BE2C (cell line): ENCODE measurements at places on chromosomes 6 and 20.
A peak's percentile ranks its signal among the peaks of the same experiment; 100 is the strongest.

GRCh38 chr20:21228511-21228910 is 74.6 kb upstream of the XRN2 start:
- DNase-seq, result no peak

DNA sequence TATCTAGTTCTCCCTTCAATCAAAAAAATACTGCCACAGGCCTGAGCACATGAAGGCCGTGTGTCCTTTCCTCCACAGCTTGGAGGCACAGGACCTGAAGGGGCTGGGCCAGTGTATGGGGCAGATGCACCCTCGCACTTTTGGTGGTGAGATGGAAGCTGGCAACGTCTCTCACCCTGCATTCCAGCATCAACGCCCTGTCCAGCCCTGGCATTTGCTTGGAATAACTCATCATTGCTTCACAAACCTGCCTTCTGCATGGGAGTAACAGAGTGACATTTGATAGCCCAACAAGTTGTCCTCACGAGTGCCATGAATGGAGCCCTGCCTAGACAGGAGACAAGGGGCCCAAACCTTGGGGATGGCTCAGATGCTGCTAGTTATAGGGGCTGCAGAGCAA is 257.9 kb downstream of the SMOC2 start:
- no peak for DNase-seq

GRCh38 chr20:40617594-40617993 is 71.4 kb downstream of the MAFB start:
- DNase-seq, result no peak

GRCh38 chr20:11546939-11547338 is 370.8 kb upstream of the BTBD3 start:
- DNase-seq, result no peak

GRCh38 chr20:22430746-22431168 is 153.6 kb downstream of the FOXA2 start:
- DNase-seq, result no peak

DNA sequence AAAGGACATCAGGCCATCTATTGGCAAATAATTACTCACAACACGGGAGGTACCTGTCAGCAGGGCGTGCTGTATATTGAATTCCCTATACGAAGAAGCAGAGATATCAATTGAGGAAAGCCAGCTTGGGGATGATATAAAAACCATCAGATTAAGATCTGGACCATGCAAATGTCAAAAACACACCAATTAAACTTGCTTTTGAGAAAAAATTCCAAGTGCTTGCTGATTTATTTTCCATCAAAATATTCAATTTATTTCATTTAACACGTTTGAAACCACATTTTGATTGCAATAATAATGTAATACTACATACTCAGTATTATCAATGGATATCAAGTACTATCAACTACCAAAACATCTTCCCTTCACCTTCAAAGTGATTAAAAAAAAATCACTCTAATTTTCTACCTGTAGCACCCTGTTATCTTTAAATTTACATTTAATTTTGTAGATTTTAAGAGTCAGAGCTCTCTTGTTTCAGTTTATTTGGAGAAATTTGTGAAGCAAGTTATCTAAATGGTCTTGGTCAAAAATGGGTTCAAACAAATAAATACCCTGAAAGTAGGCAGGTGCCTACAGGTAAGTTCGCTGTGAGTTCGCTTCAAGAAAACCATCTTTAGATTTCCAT is 6.8 kb upstream of the TBX18 start:
- DNase-seq, result no peak

DNA sequence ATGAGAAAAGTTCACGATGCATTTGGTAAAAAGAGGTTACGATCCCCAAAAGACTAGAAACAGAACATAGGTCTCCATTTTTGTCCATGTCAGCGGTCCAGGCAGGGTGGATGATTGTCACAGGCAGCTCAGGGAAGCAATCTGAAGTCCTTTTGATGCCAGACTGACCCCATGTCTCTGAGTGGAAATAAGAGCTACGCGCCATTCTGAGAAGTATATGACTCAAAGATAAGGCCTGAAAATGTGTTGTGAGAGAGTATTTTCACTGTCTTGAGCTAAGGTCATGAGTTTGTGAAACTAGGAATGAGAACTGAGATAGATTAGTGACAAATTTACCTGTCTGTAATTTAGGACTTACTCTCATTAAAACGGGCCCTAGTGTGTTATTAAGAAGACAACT is 69.5 kb downstream of the LYRM4 start:
- DNase-seq, result no peak

DNA sequence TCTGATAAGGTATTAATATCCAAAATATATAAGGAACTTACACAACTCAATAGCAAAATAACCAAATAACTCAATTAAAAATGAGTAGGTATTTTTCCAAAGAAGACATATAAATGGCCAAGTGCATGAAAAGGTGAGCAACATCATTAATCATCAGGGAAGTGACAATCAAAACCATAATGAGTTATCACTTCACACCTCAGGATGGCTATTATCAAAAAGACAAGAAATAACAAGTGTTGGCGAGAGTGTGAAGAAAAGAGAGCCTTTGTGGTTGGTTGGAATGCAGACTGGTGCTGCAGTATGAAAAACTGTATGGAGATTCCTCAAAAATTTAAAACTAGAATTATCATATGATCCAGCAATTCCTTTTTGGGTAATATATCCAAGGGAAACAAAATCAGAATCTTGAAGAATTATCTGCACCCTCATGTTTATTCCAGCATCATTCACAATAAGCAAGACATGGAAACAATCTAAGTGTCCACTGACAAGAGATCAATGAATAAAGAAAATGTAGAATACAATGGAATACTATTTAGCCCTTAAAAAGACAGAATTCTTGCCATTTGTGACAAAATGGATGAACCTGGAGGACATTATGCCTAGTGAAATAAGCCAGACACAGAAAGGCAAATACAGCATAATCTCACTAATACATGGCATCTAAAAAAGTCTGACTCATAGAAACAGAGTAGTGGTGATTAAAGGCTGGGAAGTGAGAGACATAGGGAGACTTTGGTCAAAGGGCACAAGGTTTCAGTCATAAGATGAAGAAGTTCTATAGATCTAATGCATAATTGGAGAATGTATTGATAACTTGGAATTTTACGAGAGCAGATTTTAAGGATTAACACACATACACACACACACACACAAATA is 175.6 kb downstream of the FOXA2 start:
- DNase-seq, result no peak

- DNase-seq, result no peak
These were observed 168.5 kb upstream of the SIM1 start for GRCh38 chr6:100633096-100633777.

- no peak for DNase-seq
These were observed 82.7 kb upstream of the DUSP22 start for GRCh38 chr6:209432-210103.

GRCh38 chr6:76682842-76683241 is 610.4 kb upstream of the IMPG1 start:
- DNase-seq, result no peak

DNA sequence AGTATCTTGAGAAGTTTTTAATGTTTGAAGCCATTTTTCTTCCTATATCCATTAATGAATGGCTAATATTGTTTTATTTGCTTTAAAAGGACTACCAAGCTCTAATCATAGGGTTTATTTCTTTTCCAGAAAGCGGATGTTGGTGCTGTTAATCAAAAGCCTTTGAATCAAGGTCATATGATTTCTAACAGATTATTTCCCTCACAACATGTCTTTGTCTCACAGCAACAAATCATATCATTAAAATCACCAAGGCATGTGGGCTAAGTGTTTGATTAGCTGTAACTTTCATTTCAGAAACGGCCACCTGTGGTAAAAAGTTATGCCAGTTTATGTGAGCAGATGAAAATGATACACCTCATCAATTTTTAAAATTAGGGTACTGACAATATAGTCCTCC is 21.7 kb downstream of the TRAF3IP2 start:
- no peak for DNase-seq

DNA sequence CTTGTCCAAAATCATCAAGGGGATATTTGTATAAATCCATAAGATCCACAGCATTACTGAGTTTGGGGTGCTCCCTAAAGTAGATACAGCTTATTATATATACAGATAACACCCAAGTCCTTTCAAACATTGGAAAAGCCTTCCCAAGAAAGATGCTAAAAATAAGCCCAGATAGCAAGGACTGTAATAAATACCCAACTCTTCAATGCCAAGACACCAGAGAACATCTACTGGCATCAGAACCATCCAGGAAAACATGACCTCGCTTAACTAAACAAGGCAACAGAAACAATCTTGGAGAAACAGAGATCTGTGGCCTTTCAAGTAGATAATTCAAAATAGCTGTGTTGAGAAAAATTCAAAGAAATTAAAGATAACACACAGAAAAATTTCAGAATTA is 761.4 kb downstream of the GRIK2 start:
- no peak for DNase-seq

DNA sequence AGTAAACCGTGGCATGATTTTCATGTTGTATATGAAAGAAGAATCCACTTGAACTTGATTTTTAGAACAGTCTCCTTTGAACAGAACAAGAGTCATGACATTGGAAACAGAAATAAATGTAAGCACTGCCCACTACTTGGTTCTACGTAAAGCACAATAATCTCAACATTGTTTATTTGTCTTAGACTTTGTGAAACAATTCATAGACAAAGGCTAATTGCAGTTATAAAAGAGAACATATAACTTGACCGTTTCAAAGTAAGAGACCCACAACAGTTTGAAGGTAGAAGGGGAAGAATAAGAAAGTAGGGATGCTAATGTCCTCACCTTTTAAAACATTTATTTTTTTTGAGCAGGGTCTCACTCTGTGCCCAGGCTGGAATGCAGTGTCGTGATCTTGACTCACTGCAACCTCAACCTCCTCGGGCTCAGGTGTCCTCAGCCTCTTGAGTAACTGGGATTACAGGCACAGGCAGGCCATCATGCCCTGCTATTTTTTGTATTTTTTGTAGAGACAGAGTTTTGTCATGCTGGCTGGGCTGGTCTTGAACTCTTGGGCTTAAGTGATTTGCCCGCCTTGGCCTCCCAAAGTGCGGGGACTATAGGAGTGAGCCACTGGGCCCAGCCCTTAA is 71.1 kb downstream of the POPDC3 start:
- DNase-seq, result no peak

GRCh38 chr6:159606786-159607185 is 86.3 kb downstream of the SOD2 start:
- DNase-seq, result no peak

DNA sequence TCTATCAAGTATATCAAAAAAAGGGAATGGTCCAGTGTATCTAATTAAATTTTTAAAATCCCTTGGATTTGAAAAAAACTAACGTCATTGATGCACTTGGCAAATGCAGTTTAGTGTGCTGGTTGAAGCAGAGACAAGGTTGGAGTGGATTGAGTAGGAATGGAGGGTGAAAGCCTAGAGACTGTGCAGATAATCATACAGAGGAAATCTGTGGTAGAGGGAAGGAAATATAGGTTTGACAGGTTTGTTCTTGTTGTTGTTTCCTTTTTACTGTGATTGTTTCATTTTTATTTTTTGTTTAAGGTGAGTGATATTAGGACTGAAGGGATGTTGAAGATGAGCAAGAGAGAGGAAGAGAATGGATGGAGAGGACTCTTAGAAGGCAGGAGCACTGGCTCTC is 29.0 kb upstream of the L3MBTL3 start:
- DNase-seq, result no peak

GRCh38 chr20:41958391-41958790 is 340.2 kb upstream of the CHD6 start:
- no peak for DNase-seq

GRCh38 chr6:81439417-81439816 is 313.1 kb downstream of the TENT5A start:
- no peak for DNase-seq

DNA sequence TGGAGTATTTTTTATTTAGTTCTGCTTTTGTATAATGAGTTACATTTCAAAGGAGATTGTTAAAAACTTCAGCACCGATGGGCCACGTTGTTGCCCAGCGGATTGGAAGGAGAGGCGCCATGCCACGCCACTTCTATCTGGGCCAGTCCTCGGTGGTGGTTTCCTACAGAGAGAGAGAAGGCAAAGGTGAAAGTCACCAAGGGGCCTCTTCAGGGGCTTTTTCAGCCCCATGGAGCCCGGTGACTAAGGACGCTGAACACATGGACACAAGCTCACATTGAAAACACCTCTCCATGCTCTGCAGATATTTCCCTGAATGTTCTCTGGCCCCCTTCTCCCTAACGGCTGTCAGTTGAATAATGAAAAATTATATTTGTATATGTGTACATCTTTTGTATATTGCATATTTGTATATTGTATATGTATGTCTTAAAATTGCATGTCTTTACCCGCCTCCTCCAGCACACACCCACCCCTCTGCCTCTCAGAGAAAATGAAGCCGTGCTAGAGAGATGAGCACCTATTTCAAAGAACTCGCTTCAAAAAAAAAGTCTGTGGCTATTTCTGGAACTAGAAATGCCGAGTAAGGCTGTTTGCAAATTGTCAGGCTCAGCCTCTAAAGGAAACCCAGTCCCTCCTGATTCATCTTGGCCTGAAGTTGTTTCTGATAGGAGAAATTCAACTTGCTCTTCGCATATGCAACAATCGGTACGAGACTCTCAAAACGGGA is 91.9 kb upstream of the CDH4 start:
- DNase-seq, result no peak

DNA sequence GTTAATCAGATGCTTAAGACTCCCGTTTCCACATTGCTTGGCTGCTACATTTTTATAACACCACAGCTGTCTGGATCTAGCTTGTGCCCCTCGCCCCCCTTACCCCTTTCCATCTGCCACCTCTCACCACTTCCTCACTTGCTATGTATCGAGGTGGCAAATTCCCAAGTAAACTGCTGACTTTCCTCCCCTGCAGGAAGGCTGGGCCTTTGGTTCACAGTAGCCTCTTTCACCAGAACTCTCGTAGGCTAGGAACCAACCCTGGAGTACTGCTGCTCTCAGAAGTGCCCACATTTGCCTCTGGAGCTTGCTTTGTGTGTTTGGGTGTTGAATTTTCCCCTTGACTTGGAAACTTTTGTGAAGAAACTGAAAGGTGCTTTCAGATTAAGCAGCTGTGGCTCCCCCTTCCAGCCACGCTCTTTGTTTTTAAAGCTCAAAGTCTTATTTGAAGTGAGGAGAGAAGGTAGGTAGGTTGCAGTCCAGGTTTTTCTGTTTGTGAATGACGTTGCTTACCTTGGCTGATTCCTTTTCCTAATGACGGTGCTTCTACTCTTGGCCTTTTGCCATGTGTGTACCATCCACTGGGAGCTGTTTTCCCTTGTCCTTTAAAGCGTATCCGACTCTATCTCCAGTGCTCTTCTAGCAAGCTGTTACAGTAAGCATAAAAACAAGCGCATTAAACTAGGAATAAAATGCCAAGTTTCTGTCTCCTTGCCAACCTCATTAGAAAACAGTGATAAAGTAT is 90.4 kb downstream of the CARMIL1 start:
- no peak for DNase-seq

DNA sequence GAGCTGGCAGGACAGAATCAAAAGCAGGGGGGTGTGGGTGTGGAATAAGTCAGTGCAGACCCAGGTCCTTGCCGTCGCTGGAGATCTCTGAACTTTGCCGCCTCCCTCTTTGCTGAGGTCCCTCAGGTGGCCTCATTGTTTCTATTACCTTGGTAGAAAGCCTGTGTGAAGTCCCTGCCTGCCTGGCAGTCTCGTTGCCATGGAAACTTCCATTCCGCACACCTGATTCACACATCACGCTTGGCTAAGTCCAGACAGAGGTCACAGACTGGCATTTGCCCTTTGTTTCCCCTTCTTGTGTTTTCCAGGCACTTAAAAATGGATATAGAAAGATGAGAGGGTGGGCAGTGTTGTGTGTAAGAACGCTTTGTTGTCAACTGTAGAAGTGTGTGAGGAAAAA is 260.6 kb downstream of the PRL start:
- peak; percentile 14 for DNase-seq
